ENCODE measurements at places on chromosomes 5 and 9.

- DNase-seq = no peak
Observed at GRCh38 chr5:179801304-179802206, 5.1 kb downstream of the MGAT4B start.

- DNase-seq = no peak
Observed at GRCh38 chr9:87686520-87687090, 39.3 kb upstream of the CTSL start.

DNA sequence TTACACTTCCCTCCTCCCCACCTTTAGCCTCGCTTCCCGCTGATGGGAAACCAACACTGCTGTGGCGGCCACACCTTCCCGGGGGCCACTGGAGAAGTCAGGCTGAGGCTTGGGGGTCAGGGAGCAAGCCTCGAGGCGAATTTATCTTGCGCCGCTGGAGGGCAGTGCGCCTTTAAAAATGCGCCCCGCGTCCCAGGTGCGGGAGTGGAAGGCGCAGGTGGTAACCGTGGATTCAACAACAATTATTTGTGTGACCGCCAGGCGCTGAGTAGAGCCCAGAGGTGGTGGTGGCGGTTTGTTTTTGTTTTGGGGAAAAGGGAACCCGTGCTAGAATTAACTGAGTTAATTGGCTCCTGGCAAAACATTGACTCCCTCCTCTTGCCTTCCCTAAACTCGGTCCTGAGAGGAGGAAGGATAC, 1.1 kb downstream of the CFAP77 start:
- DNase-seq = peak; percentile 77

- DNase-seq = no peak
Observed at GRCh38 chr5:219991-220390, 1.9 kb downstream of the SDHA start.

DNA sequence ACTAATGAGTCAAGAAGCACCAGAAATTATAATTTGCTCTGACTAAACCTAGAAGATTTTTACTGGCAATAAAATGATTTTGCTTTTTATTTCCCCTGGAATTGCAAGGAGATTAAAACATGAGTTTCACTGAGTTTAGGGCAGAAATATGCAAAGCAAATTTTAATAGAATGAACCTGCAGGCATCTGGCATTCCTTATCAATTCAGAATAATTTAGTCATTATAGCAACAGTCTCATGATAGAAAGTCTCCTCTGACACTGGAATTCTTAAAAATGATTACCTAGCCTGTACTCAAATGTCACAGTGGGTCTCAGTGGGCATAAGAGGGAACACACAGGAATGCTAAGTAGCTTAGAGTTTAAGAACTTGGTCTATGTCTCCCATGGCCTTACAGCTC, 195.9 kb downstream of the TTC39B start:
- no peak for DNase-seq

DNA sequence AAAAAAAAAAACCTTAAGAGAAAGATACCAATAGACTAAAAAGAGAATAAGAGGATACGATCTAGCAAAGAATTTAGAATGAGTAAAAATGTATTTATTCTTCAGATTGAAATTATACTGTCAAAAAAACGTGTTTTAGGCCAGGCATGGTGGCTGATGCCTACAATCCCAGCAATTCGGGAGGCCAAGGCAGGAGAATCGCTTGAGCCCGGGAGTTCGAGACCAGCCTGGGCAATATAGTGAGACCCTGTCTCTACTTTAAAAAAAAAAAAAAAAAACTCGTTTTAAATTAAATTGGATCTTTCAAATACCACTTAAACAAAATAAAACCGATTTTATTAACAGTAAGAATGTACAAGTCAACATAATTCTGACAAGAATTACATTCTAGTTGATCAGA, 41.8 kb downstream of the FBXL17 start:
- no peak for DNase-seq

DNA sequence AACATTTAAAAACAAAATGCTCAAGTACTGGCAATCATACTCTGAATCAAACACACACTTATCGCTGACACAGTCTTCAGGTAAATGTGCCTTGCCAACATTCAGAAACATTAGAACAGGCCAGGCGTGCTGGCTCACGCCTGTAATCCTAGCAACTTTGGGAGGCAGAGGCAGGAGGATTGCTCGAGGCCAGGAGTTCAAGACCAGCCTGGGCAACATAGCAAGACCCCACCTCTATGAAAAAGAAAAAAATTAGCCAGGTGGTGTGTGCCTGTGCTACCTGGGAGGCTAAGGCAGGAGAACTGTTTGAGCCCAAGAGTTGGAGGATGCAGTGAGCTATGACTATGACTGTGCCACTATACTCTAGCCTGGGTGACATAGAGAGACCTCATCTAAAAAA, 20.6 kb downstream of the DROSHA start:
- DNase-seq = no peak

GRCh38 chr9:119339056-119339455, 30.2 kb downstream of the BRINP1 start:
- no peak for DNase-seq

DNA sequence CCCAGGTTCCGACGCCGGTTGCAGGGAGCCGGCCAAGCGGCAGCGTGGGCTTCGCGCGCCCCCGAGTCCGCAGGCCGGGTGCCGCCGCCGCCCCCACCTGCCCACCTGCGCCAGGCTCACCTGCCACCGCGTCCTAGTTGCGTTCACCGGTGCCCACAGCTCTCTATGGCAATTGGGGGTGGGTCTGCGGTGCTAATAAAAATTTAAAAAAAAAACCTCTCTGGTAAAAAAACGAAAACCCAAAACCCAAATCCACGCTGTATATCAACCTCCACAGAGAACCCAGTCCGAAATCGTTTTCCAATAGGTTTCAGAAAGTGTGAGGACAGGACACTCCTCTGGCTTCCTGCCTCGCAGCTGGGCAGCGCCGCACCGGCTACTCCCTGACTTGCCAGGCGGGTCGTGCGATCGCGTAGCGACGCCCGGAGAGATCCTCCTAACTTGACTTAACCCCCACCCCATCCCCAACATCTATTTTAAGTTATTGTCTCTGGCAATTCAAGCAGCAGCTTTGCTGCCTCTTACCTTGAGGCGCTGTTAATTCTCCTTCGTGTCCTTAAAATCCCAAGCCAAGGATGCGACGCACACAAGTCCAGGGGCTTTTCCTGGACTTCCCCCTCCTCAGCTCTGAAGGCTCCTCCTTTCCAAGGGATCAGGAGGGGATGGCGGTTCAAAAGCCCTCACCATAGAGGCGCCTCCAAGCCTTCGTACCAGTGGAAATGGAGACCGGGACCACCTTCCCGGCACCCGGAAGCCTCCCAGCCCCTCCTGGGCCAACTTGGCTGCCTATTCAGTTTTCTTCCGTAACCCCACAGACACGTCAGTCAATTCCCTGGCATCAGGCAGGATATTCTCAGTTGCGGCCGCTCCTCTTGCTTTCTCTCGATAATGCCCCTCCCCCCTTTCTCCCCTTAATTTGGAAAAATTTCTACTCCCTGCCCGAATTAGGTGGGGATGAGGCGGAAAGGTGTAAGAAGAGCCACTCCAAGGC, 1639.4 kb upstream of the C9orf72 start:
- no peak for DNase-seq

GRCh38 chr5:127856292-127856691, 153.1 kb downstream of the CCDC192 start:
- no peak for DNase-seq

GRCh38 chr9:128161215-128161902, 1.3 kb downstream of the BBLN start:
- DNase-seq = no peak

- no peak for DNase-seq
Observed at GRCh38 chr9:134052491-134052890, 15.3 kb downstream of the BRD3 start.

DNA sequence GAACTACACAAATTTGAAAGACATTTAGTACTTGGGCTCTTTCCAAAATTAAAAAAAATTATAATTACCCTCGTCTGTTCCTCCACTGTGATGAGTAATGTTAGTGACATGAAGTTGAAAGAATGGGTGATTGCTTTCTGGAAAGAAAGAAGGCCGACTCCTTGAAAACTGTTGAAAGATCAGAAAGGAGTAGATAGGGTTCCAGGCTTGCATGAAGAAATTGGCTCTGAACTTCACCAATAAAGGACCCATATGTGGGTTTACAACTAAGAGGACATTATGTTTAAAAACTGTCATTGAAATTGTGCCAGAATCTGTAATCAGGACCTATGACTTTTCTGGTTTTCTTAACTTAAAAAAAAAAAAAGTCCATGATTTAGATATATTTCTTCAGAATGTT, 20.7 kb upstream of the MOCS2 start:
- DNase-seq = no peak

GRCh38 chr9:131818089-131818488, 78.2 kb upstream of the RAPGEF1 start:
- no peak for DNase-seq

DNA sequence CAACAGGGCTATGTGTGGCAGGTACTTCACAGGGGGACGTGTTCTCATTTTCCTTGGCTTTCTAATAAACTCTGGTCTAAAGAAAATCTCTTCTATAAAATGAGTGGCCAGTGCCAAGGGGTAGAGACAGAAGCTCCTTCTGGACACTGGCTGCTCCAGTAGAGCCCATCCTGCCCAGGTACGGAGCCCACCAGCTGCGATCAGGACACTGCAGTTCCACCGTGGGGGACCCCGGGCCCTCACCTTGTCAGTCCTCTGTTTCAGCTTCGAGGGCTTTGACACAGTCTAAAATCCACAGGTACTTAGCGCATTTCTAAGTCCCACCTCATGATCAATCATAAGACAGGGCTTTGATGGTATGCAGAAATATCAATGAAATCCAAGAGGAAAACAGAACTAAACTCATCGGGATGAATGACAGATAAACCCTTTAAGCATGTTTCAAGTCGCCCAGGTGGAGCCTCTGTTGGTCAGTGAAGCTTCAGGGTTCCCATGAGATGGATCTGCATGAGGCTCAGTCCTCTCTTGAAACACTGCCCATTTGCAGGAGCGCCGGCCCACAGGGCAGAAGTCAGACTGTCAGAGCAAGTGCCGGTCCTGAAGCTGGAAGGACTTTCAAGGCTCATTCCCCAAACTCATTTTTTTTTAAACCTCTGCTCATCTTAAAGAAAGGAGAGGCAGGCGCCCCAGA, 20.3 kb upstream of the TERT start:
- no peak for DNase-seq

- DNase-seq = no peak
Observed at GRCh38 chr5:61205013-61205412, 42.7 kb upstream of the SMIM15 start.

DNA sequence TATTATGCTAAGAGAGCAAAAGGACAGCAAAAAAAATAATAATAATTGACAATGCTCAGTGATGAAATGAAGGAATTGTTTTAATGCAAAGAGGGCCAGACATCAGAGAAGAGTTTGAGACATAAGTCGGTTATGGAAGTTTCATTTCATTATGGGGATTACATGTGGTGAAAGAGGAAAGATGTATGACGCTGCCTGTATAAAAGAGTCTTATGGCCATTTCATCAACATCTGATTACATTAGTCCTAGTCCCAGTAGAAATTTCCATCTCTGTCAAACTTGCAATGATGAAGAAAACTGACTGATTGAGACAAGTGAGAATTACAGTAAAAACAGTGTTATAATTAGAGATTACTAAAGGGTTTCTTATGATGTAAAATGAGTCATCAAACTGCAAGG, 900.6 kb upstream of the CDH9 start:
- DNase-seq = no peak

GRCh38 chr9:136363949-136364748, 605 bp upstream of the DNLZ start:
- DNase-seq = no peak

DNA sequence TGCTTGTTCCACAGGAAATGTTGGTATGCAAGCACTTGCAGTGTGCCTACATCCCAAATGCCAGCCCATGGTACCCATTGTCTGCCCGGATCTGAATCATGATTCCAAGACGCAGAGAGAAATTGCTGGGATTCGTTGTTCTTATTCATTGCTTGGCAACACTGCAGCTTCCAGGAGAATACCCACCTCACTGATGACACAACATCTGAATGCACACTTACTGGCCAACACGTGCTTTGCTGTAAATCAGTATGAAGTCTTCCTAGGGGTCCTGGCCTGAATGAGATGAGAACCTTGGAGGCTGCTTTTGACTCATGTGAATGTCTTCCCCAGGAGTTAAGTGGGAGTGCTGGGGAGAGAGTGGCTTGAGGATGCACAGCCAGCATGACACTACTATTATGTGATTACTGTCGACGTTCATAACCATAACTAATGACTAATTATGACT, 11.6 kb downstream of the SRD5A1 start:
- DNase-seq = no peak

- DNase-seq = no peak
Observed at GRCh38 chr9:14096258-14096922, 217.6 kb downstream of the NFIB start.

- no peak for DNase-seq
Observed at GRCh38 chr5:33223563-33224284, 217.0 kb upstream of the TARS1 start.

- DNase-seq = peak; percentile 33
Observed at GRCh38 chr9:123929177-123929869, 603 bp downstream of the DENND1A start.

- DNase-seq = no peak
Observed at GRCh38 chr9:127081250-127082185, 40.9 kb downstream of the ANGPTL2 start.

DNA sequence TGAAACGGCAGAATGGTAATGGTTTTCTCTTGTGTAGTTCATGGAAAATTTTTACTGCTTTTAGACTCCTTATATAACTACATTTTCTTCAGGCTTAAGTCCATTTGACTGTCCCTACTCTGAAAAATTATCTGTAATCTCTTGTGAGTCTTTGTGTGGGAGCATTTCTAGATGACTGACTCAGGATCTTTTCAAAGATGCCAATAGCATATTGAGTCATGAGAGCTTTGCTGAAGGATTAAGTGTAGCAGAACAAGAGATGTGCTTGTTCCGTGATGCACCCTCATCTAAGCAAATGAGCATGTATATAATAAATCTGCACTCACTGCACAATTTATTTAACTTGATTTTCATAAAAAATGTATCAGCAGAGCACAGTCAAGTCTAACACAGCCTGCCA, 298.7 kb upstream of the CDH6 start:
- no peak for DNase-seq

GRCh38 chr5:5592541-5592940, 170.1 kb downstream of the ICE1 start:
- DNase-seq = no peak

GRCh38 chr5:177154003-177154643, 20.6 kb downstream of the NSD1 start:
- DNase-seq = no peak

DNA sequence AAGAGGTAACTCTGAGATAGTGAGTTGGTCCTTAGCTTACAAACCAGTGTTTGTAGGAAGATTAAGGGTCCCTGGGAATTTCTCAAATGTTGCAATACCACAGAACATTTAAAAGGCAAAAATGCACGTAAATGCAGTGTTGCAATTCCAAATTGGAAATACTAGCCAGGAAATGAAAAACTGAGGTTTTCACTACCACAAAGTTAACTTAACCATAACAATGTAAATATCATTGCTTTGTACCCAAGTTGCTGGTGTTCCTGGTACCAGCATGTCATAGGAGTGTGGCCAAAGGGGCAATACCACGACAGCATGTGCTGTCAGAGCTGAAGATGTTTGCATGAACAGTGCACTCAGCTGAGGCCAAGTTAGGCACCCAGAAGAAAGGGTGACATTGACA, 382.9 kb downstream of the GLIS3 start:
- DNase-seq = no peak
